ENCODE measurements at places on chromosomes 1 and 21. TPM values are rescaled to one million over a fixed set of nuclear protein-coding genes. Genes with fewer than 3 reads are reported as not detected.

GRCh38 chr1:7223334-7224080 lies 438.3 kb downstream of the CAMTA1 start:
- no peak for DNase-seq

DNA sequence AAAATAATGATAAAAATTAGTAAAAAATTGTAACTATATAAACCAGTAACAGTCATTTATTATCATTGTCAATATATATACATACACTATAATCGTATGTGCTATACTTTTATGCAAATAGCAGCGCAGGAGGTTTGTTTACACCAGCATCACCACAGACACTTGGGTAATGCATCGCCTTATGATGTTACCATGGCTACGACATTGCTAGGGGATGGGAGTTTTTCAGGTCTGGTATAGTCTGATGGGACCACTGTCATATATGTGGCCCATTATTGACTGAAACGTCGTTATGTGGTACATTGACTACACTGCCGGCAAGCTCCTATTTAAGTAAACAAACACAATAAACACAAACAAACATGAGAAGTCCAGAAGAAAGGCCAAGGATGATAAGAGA lies 45.6 kb downstream of the KCNK1 start:
- no peak for DNase-seq

GRCh38 chr1:220511179-220511578 lies 16.8 kb upstream of the MARK1 start:
- DNase-seq = no peak

- no peak for DNase-seq
Observed at GRCh38 chr1:63653976-63654375, 60.8 kb downstream of the PGM1 start.

- no peak for DNase-seq
Observed at GRCh38 chr21:26490771-26491170, 82.3 kb downstream of the CYYR1 start.

- DNase-seq = no peak
Observed at GRCh38 chr1:223010582-223011504, 132.2 kb downstream of the TLR5 start.

DNA sequence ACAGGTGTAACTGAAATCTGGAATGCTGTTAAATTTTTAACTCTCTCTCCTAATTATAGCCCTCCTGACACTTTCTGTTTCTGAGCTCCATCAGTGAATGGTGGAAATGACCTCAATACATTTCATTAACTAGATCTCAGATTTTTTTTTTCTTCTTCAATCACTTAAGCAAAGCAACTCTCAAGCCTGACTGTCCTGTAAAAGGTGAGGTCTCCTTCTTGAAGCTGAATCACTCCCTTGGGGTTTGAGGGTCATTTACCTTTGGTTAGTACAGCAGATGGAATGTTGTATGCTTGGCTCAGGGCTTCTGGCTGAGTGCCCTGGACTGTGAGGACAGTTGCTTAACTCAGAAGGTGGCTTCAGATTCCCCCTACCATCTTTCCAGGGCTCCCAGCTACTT lies 518.7 kb downstream of the PTPRC start:
- DNase-seq = no peak

DNA sequence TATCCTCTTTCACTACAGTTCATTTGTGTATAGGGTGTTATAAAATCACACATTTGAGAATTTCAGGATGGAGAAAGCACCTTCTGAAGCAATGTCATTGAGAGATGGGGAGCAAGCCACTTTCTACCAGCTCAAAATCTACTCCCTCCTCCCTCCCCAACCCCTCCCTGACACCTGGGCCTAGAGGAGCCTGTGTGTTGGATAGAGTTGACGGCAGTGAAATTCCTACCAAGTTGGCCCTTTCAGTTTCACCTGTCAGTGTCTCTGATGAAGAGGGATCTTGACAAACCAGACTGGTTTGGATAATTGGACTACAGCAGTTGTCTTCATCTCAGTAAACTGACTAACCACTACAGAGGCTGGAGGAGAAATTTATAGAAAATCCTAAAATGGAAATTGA lies 125.0 kb upstream of the HOOK1 start:
- no peak for DNase-seq

The THBS3 gene
- 40.3 TPM for total RNA-seq

The NR5A2 gene
- total RNA-seq = 12.7 TPM

The HCN3 gene
- total RNA-seq = 2.6 TPM

The LCE3E gene
- total RNA-seq = not detected

The CFHR2 gene
- not detected for total RNA-seq

The FCER1A gene
- total RNA-seq = not detected

The SEMA6C gene
- 31.8 TPM for total RNA-seq
